ENCODE measurements at places on chromosomes 16 and 17.

DNA sequence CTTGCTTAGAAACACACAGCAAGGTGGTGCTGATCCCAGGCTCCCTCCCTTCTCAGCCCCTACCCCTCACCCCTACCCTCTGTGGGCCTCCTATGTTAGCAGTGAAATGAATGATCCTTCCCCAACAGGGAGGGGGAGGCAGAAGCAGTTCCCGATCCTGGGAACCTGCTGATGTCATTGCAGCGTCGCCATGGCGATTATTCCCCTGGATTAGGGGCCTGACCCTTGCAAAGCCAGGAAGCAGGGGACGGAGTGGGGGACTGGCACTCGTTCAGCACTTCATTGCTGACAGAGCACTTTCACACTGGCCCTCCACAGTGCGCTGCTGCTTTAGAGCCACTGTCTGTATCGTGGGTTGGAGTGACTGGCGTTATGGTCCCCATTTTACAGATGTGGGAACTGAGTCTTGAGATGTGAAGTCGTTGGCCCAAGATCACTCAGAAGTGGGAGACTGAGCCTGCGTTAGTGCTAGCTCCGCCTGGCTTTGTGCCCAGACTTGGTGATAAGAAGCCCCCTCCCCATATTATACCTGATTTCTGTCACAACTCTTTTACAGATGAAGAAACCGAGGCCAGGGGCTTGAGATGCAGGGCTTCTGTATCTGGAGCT, 26.6 kb downstream of the LASP1 start:
- DNase-seq = no peak

- DNase-seq = no peak
Observed at GRCh38 chr16:52470585-52470984, 76.4 kb downstream of the TOX3 start.

GRCh38 chr17:6163612-6164333, 93.6 kb downstream of the WSCD1 start:
- no peak for DNase-seq

DNA sequence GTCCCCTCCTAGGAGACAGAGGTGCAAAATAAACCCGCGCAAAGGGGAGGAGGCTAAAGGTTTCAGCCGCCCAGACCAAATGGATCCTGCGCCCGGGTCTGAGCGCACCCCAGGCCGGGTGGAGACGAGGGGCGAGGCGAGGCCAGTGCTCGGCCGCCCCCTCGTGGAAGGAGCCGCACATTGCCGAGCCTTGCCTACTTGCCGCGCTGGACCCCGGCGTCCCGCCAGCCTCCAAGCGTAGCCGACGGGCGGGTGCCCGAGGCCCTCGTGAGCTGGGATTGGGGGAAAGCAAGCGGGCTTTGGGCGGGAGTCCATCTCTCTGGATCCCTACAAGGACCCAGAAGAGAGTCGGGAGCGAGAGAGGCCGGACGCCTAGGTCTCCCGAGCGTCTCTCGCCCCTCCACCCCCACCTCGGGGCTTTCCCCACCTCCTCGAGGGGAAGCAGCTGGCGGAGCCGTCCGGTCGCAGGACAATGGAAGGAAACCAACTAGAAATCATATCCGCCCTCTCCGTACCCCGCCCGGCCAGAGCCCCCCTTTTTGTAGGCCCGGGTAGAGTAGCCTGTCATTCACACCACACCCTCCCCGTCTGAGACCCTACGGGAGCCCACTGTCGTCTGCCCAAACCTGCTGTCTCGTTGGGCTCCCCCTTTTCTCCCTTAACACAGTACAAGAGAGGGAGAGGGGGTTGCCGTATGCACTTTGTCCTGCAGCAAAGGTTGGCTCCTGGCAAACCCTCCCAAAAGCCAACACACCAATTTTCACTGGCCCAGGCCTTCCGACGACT, 664 bp upstream of the BCL6B start:
- peak; percentile 84 for DNase-seq

GRCh38 chr16:2804728-2805127, 6.5 kb downstream of the PRSS41 start:
- no peak for DNase-seq

DNA sequence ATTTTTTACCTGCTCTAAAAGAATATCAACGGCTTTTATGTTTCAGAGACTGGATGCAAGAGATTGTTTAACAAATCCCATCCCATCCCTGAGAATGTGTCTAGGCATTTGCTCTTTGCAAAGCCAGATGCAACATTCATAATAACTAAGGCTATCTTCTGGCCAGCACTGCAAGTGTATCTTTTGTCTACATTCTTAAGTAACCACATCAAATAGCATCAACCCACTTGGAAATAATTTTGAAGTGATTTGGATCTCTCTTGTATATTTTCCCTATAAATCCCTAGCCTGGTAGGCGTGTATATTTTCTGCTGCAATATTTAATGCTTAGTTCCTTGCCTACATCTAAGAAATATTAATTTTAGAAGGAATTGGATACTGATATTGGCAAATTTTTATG, 64.3 kb downstream of the PIGL start:
- DNase-seq = no peak

DNA sequence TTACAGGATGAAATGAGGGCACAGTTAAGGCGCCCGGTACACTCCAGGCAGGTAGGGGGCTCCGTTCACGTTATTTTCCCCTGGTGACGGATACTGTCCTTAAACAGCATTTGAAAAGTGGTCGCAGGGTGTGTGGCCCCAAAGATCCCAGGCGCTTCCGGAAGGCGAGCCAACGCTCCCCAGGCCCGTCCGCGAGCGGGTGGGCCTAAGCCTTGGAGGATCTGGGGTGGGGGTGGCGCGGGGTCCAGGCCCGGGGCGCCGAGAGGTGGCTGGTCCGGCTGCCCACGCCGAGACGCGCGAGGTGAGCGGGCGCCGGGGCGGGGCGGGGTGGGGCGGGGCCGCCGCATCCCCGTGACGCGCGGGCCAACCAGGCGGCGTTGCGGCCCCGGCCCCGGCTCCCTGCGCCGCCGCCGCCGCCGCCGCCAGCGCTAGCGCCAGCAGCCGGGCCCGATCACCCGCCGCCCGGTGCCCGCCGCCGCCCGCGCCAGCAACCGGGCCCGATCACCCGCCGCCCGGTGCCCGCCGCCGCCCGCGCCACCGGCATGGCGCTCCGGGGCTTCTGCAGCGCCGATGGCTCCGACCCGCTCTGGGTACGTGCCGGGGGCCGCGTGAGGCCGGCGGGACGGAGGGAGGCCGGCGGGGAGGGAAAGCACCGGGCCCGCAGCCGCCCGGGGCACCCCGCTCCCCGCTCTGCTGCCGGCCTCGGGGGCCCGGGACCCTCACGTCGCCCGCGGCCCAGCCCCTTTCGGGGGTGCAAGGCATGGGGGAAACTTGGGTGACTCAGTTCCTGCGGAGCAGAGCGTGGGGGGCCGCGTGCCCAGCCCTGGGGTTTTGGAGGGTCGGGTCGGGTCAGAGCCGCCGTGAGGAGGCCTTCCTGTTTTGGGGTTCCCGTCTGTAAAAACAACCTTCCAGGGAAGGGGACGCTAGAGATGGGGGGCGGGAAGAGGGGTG, at the start of gene ABCC1:
Gene ABCC1 (plus strand): TSS at position 407 of the 951 bp plus-strand sequence. CDS start 136 bp downstream, at position 543.
- DNase-seq = peak; percentile 71

DNA sequence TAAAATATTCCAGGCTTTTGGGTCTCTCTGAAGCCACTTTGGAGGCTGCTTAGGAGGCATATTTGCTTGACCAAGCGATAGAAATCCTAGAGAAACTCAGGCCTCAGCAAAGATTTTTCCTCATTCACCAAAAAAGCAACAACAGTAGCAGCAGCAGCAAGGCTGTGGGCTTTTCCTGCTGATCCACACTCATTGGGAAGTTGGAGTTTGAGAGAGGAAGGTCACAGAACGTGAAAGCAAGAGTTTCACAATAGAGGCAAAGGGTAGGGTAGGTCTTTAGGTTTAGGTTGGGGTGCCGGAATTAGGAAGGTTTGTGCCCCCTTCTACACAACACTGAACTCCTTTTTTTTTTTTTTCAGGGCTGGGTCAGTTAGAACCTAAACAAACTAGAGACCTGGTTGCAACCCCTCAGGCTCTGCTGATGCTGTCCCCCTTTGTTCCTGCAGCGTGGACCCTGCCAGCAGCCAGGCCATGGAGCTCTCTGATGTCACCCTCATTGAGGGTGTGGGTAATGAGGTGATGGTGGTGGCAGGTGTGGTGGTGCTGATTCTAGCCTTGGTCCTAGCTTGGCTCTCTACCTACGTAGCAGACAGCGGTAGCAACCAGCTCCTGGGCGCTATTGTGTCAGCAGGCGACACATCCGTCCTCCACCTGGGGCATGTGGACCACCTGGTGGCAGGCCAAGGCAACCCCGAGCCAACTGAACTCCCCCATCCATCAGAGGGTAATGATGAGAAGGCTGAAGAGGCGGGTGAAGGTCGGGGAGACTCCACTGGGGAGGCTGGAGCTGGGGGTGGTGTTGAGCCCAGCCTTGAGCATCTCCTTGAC, 2.0 kb downstream of the TMUB2 start:
- DNase-seq = no peak

DNA sequence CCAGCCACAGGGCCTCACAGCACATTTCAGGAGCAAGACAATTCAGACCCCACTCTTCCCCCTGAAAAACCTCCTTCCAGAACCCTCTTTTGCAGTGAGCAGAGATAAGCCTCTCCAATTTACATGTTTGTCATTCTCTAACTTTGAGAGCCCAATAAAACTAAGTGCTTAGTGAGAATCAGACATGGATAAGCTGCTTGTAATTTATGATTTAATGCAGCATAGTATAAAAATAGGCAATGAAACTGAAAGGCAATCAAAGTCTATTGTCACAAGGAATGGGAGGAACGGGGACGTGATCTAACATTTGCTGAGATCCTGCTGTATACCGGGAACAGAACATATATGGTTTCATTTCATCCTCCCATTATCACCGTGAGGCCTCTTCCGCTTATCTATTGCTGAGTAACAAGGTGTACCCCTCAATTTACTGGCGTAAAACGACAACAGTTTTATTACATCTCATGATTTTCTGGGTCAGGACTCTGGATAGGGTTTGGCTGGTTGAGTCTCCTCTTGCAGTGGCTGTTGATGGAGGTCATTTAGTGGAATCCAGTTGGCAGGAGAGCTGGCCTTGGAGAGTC, 597.4 kb downstream of the MAF start:
- no peak for DNase-seq

DNA sequence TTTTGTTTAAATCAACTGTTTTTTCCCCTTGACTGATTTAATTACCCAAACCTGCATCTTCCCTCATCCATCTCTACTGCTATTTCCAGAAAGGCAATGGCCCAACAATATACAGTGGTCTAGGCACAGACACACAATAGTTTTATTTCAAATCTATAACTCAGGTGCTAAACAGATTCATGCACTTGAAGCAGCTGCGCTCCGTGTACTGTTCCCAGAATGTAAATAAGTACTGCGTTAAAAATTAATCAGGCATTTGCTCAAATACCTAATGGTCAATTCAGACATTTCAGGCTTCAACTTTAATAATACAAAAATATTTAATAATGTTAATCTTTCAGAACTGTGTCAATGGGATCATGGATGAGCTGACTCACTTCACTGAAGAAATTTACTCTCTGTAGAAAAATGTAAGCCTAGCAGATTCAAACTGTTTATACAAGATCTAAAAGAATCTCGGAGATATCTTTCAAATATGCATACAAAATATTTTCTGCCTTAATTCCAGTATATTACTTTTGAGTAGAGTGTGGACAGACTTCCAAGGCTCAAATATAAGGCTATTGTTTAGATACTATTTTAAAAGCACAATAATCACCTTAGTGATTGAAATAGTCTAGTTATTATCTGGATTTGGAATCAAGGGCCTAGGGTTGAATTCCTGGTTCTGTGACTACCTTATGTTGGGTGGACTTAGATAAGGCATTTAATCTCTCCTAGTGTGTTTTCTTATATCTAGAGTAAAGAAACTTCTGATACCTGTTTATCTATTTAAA, 97.4 kb upstream of the PSMD7 start:
- no peak for DNase-seq
